ENCODE measurements at places on chromosomes 3 and 15.
A peak's percentile ranks its signal among the peaks of the same experiment; 100 is the strongest.

- DNase-seq: no peak
Measured at GRCh38 chr15:67413770-67414390, 107.1 kb upstream of the C15orf61 start.

GRCh38 chr3:45332901-45333407 is 55.4 kb upstream of the LARS2 start:
- DNase-seq: no peak

GRCh38 chr15:65626856-65627255 is 5.1 kb downstream of the SLC24A1 start:
- no peak for DNase-seq

- DNase-seq: no peak
Measured at GRCh38 chr15:58551084-58551763, 119.4 kb downstream of the LIPC start.

GRCh38 chr3:65924762-65925161 is 114.0 kb downstream of the MAGI1 start:
- DNase-seq: no peak

- no peak for DNase-seq
Measured at GRCh38 chr3:70433091-70433490, 120.7 kb upstream of the MDFIC2 start.

DNA sequence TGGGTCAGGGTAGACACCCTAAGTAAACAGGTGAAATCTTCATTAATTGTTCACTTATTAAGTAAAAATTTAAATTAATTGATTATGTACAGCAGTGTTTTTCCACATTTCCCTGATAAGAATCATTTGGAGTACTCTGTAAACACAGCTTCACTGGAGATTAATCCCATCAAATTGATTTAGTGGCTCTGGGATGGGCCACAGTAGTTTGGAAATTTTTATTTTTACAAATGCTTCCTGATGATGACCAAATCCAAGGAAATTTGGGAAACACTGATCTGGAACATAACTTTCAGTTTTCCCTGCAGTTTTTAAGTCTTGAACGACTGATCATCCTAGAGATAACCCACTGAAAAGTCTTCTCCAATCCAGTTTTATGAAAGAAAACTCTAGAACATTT is 18.8 kb upstream of the RPLP1 start:
- no peak for DNase-seq

- no peak for DNase-seq
Measured at GRCh38 chr3:102454181-102454580, 19.4 kb downstream of the ZPLD1 start.

DNA sequence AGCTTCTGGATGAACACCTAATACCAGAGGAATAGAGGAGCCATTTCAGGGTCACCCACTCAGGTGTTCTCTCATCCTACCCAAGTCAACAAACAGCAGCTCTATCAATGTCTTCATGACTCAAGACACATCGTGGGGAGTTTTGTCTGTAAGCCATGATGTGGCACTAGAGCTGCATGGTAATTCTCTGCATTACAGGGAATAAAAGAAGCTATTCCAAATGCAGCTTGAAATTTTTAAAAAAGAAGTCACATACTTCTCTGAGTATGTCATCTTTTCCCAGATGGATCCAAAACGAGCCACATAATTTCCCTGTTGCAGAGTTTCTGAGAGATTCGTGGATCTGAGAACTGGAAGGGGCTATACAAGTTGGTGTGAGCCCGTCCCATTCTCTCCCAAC is 6.1 kb upstream of the THSD4 start:
- DNase-seq: peak; percentile 60

- DNase-seq: no peak
Measured at GRCh38 chr15:51401051-51401780, 59.8 kb downstream of the GLDN start.

GRCh38 chr3:17740721-17741141 is 1.7 kb downstream of the TBC1D5 start:
- DNase-seq: no peak

- peak; percentile 3 for DNase-seq
Measured at GRCh38 chr15:34890424-34890823, 79.1 kb downstream of the AQR start.

DNA sequence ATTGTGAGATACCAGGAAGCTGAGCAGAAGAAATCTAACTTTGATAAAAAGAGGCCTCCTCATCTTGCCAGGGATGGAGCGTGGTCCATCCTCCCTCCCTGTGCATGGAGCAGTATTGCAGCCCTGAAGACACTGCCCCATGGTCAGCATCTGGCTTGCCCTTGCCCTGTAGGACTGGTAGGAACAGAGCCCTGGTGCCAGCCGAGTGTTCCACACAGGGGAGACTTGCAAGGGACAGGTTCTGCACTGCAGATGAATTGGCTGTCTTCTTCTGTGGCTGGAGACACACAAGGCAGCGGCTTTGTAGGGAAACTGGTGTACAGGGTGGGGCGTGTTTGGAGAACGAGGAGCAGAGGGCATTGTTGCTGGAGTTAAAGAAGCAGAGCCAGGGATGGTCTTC is 110.5 kb downstream of the APBA2 start:
- DNase-seq: no peak

GRCh38 chr3:156323466-156323865 is 203.1 kb downstream of the KCNAB1 start:
- DNase-seq: no peak

GRCh38 chr3:152097770-152098169 is 171.0 kb upstream of the MBNL1 start:
- no peak for DNase-seq

DNA sequence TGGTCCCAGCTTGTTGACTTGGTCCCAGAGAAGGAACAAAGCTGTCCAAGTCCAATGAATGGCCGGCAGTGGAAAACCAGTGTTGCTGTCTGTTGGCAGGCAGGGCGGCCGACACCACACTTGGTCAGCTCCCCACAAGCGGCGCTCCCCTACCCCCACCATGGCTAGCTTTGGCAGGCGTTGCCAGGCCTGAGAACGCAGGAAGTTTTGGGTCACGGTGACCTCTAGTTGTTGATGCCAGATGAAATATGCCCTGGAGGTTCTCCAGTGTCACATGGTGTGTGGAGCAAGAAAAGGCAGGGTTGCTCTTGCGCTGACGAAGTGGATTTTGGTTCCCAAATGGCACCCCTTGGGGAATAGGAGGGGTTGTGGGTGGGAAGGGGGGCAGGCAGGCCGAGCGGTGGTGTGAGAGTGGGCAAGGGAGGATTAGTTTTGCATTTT is 72.7 kb upstream of the TPRG1 start:
- no peak for DNase-seq

DNA sequence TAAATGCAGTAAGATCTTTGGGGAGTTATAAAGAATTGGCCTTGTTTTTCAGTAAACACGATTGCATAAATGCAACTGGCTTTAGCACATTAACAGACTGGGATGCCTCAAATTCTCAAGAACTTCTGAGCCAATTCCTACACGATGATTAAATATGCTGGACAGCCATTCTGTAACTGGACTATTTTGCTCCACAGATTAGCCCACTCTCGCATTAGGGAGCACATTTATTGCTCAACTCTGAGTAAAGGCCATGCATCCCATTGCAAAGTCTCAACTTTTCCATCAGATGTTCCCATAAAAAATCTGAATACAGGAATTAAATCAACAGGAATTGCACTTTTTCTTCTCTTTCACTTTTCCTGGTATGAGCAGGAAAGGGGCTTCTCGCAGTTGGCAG is 66.7 kb upstream of the PRICKLE2 start:
- DNase-seq: peak; percentile 42

GRCh38 chr3:177724020-177724638 is 526.8 kb upstream of the TBL1XR1 start:
- DNase-seq: no peak

DNA sequence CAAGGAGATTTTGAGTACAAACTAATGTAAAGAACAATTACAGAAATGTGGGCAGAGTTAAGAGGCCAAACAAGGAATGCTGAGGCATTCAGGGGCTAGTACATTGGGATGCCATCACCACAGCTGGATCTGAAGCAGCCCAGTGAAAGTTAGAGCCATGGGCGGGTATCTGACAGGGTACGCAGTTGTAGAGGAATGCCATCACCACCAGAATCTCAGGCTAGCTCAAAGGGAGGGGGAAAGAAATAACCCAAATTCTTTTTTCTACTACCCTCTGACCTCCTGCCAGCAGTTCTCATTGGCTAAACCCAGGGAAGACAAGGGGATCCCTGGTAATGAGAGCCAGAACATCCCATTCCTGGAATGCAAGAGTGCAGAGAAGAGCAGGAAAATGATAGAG is 9.0 kb upstream of the TSC22D2 start:
- no peak for DNase-seq

GRCh38 chr3:128236657-128237056 is 83.4 kb downstream of the EEFSEC start:
- no peak for DNase-seq

- no peak for DNase-seq
Measured at GRCh38 chr3:134419214-134419959, 45.1 kb upstream of the AMOTL2 start.

DNA sequence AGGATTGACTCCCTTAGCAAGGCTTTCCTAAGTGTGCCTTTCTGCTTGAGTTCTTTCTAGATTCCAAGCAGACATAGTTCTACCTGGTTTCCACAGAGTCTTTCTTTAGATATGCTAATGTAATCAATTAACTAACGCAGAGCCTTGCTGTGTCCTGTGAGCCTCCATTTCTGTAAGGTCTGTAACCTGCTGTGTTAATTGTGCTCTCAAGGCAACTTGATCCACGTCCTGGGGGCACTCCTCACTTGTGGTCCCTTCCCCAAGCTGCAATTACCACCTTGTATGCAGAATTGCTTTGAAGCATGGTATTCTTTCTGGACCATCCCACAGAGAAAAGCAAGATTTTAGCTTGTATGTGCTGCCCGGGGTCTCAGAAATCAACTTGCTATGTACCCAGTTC is 29.5 kb upstream of the THSD4 start:
- DNase-seq: no peak

- no peak for DNase-seq
Measured at GRCh38 chr3:71705681-71706080, 19.5 kb downstream of the EIF4E3 start.

DNA sequence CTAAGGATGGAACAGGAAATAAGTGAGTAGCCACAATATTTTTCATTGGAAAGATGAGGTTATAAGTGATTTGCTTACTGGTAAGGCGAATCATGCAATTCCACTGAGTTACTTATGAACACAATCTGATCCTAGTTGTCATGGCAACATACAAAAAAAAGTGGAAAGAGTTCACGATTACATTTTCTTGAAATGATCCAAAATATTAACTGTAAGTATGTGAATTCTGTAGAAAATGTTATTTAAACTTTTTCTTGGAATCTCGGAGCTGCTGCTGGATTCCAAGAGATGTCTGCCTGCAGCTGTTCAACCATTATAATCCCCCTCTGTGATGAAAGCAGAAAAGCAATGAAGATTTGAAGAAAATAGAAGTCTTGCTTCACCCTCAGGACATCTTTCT is 120.5 kb downstream of the KBTBD8 start:
- DNase-seq: no peak

- DNase-seq: no peak
Measured at GRCh38 chr3:58013099-58013498, 4.9 kb downstream of the FLNB start.

GRCh38 chr3:190558796-190559195 is 44.9 kb downstream of the IL1RAP start:
- DNase-seq: no peak

DNA sequence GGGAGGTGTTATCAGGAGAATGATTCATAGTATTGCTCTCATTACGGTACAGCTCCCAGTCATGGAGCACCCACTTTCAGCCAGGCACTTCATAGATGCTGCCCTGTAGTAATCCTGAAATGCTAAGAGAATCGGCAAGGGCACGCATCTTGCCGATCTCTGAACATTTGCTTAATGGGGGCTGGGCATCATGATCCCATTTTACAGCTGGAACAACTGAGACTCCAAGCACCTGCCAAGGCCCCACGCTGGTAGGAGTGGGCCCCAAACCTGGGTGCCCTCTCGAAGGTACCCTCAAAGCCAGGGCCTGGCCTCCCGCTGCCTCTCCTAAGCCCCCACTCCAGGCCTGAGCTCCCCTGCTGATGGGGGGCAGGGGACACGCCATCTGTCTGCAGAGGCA is 47.3 kb downstream of the RPN1 start:
- no peak for DNase-seq

DNA sequence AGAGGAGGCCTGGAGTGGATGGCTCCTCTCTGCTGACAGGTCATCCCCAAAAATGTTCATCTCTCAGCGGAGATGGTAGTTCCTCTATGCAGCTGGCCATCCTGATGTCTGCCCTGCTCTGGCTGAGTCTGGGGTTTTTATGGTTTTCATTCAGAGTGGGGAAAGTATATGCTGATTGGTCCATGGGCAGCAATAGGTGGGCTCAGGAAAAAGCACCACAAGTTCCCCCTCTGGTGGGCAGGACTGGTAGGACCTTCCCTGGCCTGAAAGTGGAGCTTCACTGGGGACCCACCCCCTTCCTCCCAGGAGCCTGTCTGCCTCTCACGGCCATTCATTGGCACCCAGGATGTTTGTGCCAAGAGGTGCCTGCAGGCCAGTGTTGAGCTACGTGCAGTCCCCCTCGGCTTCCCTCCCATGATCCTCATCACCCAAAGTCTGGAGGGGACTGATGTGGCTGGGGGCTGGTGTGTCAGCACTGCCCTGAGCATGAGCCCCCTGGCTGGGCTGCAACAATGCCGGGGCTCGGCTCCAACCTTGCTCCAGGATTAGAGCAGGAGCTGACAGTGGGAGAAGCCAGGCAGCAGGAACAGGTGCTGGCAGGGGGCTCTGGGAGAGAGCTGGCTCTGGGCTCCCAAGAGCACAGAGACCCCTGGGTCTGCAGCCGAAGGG is 13.1 kb upstream of the BLOC1S6 start:
- DNase-seq: no peak

- no peak for DNase-seq
Measured at GRCh38 chr3:122947196-122947595, 80.4 kb downstream of the SEMA5B start.

GRCh38 chr3:37940242-37940908 is 50.2 kb upstream of the VILL start:
- DNase-seq: no peak

DNA sequence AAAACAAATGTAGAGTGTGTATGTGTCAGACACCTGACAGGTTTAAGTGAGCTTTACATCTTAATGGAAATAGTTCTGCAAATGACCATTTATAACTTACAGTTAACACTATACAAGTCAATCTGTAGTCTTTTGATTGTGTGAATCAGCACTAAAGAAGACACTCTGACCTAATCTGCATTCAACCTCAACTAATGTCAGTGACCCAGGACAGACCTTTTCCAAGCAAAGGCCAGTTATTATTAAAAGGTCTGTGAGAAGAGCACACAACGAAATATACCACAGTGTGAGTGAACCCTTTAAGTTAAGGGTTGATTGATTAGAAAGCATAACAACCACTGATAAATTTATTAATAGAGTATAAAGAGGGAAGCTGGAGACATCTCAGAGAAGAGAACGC is 761.9 kb upstream of the LMCD1 start:
- no peak for DNase-seq

GRCh38 chr15:44804298-44805046 is 68.1 kb downstream of the TRIM69 start:
- no peak for DNase-seq

All from fibroblast of skin of left biceps (primary cell).